ENCODE measurements at places on chromosomes 6 and 20.

DNA sequence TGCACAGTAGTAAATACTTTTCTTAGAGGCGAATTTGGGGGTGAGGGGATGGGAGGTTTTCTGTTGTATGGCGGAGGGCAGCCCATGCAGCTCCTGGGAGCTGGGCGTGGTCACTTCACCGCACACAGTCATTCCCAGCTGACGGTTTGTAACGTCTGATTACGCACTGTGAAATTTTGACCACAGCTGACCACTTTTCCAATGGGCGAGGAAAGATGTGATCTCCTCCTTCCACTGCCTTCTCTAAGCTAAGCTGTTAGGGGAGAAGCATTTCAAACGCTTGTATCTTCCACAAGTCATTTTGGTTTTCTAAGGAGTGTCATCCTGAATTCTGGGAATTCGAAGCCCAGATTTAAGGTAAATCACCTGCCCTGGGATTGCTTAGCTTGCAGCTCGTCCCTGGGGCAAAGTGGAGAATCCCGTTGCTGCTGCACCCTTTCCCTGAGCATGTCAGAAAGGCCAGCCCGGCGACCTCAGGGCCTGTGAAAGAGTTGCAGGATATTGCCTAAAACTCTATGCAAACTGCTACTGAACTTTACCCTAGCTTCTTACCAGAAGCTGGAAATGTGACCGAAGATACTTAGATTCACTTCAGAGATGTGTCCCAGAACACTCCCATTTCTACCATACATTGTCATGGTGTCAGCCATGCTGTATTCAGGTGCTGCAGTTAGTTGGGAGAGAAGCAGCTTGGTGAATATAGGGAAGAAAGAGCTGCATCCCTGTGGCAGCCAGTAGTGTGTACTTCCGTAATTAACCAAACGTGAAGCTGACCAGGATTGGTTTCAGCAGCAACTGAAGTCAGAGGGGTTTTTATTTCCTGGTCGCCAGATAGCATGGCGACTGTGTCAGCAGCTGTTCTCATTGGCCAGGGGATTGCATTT lies 58.9 kb downstream of the RREB1 start:
- no peak for DNase-seq

- no peak for DNase-seq
These were observed 67.3 kb upstream of the ZNF217 start for GRCh38 chr20:53660947-53661381.

- DNase-seq, result no peak
These were observed 32.0 kb upstream of the TMEM217 start for GRCh38 chr6:37289931-37290330.

DNA sequence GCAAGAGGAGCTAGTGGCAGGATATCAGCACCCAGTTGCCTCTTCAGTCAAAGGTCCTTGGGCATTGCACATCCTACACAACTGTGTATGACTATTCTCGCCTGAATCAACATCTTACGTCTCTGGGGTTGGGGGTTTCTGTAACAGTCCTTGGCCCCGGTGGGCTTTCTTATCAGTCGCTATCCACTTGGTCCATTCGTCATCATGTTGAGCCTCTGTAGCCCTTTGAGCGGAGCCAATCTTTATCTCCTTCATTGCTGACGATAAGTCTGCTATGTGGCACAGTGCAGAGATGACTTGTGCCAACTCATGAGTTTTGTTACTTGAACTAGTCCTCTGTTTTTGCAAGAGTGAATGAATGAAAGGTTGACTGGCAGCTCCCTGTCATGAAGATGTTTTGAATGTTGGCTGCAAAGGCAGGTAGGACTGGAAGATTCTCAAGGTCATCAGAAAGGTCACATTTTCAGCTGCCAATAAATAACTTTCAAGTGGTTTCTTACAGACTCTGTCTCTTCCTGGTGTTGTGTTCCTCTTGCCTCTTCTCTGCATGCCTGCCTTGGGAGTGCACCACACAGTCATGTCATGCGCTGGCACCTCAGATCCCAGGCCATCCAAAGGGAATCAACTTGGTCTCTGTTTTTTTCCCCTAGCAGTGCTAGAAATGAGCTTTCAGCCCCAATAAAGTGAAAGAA lies 238.9 kb downstream of the SLC24A3 start:
- no peak for DNase-seq

DNA sequence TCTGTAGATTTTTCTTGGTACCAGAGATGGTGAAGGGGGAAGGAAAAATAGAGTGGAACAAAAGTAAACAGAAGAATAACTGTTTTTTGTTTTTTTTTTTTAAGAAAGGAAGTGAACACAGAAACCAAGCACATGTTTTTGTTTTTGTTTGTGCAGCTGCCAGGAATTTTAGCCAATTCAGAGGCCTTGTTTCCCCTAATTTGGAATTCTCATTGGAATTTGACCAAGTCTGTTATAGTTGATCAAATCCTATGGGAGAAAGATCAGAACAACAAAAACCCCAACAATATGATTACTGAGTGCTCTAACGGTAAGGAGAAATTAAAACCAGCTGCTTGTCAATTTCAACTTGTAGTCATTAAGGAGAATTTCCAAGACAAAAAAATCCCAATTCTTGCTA lies 18.2 kb upstream of the IL22RA2 start:
- no peak for DNase-seq

DNA sequence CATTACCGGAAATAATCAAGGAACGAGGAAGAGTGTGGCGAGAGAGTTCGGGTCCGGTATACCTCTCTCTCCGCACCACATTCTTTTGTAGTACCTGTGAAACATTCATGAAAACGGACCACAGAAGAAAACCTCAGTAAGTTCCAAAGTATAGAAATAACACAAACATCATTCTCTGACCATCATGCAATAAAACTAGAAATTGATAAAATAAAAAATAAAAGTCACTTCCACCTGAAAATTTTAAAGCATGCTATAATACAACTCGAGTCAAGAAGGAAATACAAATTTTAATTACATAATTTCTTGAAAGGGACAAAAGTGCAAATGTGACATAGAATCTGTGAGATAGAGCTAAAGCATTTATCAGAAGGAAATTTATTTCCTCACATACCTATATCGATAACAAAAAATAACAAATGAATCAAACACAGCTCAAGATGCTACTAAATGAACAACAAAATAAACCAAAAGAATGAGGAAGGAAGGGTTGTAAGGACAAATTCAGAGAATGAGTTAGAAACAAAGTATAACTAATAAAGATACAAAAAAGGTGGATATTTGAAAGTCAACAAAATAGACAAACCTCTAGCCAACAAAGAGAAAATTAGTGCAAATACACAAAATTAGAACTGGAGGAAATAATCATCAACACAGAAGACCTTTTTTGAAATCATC lies 84.2 kb downstream of the TRIM27 start:
- DNase-seq, result no peak

GRCh38 chr6:34383161-34383631 lies 9.3 kb downstream of the NUDT3 start:
- DNase-seq, result no peak

DNA sequence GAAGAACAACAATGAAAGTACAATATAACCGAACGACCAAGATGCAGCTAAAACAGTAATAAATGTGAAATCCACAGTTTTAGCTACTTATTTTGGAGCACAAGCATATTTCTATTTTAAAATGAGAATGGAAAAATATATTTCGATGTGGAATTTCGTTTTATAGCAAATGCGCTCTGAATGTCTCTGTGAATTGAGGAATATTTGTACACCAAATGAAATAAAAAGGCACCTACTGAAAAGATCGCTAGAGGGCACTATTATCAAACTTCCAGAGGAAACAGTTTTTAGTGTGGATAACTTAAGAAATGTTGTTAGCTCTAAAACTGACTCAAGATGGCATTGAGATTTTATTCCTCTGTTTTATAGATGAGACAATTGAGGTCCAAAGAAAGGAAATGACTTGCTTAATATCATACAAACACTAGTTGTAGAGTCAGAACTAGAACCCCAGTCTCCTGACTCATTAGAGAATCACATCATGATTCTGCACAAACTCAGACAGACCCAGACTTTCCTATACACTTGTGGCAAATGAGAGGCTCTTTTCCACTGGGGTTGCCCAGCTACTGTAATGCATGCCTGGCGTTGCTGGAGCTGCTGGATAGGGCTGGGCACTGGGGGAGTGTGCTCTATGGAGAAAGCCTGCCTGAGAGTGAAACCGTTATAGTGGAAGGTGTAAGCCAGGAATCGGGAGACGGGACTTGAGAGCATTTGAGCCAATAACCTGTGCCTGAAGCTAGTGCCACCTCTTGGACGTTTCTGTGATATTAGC lies 51.9 kb downstream of the GCLC start:
- DNase-seq, result no peak

GRCh38 chr20:32449057-32449889 lies 91.1 kb downstream of the ASXL1 start:
- no peak for DNase-seq

DNA sequence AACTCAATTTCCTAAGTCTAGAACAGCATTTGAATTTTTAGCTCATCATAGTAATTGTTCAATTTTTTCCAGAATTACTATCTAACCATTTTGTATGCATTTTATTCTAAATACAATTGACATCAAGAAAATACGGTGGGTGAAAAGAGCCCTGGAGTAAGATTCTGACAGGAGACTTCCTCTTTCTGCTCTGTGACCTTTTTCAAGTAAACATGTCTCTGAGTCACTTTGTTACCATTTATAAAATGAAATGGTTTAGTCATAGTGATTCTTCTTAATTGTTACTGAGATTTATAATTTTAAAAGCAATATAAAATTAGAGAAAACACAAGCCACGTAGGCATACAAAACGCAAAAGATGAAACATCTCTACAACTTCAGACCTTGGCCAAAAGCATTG lies 80.2 kb downstream of the PLCB1 start:
- no peak for DNase-seq

DNA sequence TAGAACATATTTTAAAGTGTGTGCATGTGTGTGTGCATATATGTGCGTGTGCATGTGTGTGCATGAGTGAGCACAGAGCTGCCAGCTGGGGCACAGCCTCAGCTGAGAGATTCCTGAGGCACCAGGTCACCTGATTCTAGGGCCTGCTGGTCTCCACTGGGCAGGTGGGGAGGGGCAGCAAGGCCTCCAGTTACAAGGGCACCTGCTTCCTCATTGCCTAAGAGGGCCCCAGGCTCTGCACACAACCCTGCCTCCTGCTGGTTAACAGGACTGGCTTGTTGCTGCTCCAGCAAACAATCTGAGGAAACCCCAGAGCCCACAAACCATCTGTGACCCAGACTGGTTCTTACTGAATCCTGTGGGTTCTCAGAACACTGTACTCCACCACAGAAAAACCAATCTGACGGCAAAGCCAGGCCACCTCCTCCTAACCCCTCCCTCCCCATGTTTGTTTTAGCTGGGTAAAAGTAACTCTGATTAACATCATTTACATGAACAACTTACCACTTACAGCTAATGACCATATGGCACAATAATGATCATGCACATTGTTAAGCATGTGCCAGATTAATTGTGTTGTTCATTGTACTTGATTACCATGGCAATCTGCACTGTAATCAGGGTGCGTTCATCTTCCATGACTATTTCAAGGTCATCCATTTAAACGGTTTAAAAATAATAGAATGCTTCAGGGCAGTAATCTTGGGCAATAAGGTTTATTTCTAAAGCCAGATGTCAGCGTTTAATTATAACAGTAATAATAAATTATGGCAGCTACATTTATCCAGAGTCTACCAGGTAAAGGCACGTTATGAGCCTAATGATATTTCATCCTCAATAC lies 23.1 kb upstream of the UBE2J1 start:
- DNase-seq, result peak; percentile 94

GRCh38 chr20:48295445-48295903 lies 510.2 kb upstream of the SULF2 start:
- DNase-seq, result no peak

DNA sequence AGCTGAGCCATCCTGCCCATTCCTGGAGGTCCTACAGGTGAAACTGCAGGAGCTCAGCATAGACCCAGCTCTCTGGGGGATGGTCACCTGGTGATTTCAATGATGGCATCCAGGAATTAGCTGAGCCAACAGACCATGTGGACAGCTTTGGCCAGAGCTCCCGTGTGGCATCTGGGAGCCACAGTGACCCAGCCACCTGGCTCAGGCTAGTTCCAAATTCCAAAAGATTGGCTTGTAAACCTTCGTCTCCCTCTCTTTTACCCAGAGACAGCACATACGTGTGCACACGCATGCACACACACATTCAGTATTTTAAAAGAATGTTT lies 44.0 kb downstream of the SIRPA start:
- no peak for DNase-seq

DNA sequence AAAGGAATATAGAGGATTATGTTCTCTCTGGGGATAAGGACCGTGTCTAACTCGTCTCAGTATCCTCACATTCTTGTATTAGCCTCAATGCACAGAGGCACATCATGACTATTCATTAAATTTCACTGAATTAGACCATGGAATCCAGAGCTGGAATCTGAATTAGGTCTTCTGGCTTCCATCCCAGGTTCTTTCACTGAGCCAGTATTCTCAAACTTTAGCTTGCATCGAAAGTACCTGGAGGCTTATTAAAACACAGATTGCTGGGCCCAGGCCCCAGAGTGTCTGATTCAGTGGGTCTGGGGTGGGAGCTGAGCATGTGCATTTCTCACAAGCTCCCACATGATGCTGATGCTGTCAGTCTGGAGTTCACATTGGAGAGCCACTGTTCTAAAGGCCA lies 142.0 kb downstream of the UST start:
- no peak for DNase-seq

DNA sequence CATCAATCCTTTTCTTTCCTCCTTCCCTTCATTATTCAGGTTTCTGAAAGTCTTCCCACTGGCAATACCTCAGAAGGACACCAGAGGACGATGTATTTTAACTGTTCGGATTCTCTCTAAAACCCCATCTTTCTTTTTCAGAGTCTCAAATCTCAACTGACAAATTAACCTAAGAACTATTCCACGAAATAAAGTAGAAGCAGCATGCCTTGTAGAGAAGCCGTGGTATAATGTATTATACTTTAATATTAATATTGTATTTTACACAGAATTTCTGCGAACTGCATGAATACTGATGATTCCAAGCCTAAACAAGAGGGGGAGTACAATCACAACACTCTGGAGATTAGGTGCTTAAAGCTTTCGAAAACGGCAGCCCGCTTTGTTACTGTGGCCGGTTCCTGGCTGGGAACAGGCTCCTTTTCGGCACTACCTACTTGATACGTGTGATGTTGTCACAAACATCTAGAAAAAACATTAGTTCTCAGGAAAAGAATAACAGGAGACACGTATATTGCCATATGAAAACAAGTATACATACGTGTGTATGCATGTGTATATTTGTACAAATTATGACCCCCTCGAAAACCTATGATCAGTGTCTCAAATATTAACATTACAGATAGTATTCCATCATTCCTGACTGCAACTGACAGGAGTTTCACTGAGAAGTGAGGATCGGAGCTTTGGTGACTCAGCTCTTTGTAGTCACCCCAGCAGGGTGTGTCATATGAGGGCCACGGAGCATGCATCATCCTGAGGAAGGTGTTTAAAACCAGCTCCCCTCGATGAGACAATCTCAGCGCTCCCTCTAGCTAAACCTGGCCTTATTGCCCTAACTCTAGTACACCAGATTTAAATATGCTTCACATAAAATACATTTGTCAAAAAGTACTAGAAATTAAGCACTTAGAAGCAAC lies 319.7 kb upstream of the TCF21 start:
- peak; percentile 55 for DNase-seq

DNA sequence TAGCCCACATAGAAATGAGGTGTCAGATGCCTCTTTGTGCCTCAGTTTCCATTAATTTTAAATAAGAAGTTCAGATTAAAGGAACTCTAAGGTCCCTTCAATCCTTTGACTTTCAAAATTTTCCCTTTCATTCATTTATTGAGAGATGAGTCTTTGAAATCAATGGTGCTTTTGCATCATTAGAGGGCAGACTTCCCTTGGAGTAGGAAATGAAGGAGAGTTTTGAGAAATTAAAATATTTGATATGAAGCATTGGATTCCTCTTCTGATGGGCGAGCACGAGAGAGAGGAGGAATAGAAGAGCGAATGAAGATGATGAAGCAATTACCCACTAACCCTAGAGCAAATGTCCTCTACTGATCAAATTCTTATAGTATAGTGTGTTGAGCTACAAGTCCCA lies 105.7 kb downstream of the EDN1 start:
- no peak for DNase-seq
